ENCODE measurements at places on chromosomes 2 and 18.

DNA sequence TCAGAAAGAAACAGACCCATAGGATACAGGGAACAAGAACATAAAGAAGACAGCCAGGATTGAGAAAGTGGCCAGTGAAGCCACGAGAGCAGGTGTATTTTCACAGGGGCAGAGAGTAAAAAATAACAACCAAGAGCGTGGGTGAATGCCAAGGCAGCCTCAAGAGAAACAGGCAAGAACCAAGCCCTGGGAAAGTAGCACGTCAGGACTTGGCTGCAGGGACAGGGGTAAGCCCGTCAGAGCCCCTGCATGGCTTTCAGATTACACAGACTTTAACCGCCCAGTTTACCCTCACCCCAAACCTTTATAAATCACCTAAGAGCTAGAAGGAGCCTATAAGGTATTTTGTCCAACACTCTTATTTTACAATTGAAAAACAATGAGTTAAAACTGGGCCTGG, 43.7 kb downstream of the ARL4C start:
- peak; percentile 35 for DNase-seq

GRCh38 chr2:179861027-179861415, 391 bp downstream of the ZNF385B start:
- DNase-seq: no peak

- DNase-seq: no peak
Measured at GRCh38 chr2:17589406-17590035, 49.0 kb downstream of the VSNL1 start.

DNA sequence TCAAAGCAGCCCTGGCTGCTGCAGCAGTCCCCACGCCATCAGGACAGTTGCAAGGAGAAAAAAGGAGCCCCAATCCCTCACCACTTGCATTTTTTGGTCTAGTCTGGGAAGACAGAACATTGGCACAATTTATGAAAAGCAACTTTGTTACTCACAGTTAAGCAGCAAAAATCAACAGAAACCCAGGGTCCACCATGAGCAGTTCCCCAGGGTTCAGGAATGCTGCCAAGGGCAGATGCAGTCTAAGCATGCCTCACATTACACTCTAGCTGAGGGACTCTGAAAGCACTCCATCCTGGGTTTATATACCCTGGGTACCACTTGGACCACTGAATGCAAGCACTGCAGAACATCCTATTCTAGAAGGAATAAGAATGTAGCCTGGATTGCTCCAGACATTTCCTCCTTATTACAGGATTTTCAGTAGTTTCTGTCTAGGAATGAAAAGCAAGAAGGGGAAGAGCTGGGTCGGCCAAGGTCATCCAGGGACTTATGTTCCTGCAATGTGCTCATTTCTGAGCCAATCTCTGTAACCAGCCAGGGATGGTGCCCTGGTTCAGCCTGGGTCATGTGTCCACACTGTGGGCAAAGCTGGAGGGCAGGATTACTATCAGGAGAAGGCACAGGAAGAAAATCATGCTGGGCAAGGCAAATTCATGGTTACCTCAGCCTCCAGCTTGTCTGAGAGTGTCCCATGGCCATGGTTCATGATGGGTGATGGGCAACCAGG, 19.5 kb upstream of the TMEM163 start:
- DNase-seq: no peak

GRCh38 chr2:50719837-50720696, 311.9 kb downstream of the NRXN1 start:
- no peak for DNase-seq

DNA sequence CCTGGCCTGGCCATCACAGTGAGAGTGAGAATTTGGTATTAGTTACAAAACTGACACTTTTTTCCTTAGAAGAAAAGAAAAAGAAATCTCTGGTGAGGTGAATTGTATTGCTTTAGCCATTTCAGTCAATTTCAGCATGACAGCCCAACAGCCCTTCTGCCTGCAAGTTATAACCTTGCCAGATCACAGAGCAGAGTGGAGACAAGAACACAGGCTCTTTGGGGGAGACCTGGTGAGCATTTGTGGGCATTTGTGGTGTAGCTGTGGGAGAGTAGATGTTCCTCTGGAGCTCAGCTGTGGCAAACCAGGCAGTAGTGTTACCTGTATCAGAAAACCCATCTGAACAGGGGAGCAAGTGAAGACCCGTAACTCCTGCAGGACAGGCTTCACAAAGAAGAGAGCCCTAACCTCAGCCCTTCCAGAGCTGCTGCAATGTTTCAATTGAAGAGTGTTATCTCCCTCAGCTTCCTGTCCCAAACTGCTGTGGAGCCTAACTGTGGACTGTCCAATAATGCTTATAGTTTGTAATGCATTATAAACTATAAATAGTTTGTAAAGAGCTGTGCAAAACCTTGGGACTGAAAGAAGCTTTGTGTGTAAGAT, 22.8 kb upstream of the DLX1 start:
- no peak for DNase-seq
